ENCODE measurements at places on chromosomes 16 and 17.

GRCh38 chr17:34249478-34249877 lies 5.6 kb upstream of the CCL2 start:
- no peak for DNase-seq

DNA sequence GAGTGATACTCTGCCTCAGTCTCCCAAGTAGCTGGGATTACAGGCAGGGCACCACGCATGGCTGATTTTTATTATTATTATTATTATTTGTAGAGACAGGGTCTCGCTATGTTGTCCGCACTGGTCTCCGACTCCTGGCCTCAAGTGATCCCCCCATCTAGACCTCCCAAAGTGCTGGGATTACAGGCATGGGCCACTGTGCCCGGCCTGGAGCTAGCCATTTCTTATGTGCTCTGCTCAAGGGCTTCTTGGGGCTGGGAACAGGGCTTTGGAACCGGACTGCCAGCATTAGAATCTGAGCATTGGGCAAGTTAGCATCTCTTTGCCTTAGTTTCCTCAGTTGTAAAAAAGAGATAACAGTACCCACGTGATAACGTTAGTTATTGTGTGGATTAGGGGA lies 111.3 kb downstream of the C16orf78 start:
- DNase-seq, result no peak

DNA sequence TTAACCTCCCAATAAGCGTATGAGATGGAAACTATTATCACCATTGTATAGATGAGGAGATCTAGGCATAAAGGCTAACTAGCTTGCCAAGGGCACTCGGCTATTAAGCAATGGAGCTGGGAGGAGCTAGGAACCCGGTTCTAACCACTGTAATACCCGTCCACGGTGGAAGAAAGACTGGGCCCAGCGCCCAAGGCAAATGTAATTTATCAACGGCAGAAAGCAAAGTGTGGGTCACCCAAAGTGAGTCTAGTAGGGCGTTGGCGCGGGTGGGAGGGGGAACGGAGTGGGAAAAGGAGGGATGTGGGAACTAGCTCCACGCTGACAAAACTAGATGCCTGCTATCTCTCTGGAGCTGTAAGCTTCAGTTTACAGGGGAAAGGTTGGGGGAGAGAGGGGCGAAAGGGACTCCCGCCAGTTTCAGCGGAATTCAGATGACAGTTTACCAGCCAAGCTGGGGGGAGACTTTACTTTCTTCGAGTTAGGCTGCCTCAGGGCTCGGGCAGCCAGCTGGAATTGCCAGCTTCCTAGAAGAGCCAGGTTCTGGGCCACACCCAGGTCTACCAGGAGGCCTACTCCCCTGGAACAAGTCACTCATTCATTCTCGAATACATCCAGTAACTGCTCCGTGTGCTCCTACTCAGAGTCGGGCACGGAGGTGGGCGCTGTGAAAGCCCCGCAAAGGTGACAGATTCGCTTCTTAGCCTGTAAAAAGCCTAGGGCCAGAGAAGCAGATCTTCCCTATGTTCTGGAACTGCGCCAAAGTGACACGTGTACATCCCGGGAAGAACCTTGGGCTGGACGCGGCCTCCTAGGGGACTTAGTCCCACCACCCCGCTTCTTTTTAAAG lies 837 bp downstream of the LRRC59 start:
- peak; percentile 66 for DNase-seq

- no peak for DNase-seq
Observed at GRCh38 chr17:58324409-58325288, 3.9 kb downstream of the TSPOAP1 start.

DNA sequence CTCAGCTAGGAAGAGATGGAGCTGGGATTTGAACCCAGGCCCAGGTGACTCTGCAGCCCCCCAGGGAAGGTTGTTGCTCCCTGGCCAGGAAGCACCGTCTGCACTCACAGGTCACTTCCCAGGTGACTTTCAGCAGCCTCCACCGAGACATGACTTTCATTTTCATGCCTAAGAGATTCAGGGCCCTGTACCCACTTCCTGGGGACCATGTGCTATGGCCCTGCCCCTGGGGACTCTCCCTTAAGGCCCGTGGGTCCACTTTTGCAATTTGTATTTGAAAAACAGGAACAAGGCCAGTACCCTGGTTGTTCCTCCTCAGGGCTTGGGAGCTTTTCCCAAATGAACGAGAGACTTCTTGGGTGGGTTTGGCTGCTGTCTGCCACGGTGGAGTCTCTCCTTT lies 191.0 kb downstream of the IRF8 start:
- no peak for DNase-seq

GRCh38 chr17:57471868-57472368 lies 215.6 kb downstream of the MSI2 start:
- DNase-seq, result no peak

GRCh38 chr16:58733248-58733670 lies 857 bp downstream of the GOT2 start:
- no peak for DNase-seq

- DNase-seq, result no peak
Observed at GRCh38 chr16:20830372-20830771, 24.0 kb downstream of the REXO5 start.

DNA sequence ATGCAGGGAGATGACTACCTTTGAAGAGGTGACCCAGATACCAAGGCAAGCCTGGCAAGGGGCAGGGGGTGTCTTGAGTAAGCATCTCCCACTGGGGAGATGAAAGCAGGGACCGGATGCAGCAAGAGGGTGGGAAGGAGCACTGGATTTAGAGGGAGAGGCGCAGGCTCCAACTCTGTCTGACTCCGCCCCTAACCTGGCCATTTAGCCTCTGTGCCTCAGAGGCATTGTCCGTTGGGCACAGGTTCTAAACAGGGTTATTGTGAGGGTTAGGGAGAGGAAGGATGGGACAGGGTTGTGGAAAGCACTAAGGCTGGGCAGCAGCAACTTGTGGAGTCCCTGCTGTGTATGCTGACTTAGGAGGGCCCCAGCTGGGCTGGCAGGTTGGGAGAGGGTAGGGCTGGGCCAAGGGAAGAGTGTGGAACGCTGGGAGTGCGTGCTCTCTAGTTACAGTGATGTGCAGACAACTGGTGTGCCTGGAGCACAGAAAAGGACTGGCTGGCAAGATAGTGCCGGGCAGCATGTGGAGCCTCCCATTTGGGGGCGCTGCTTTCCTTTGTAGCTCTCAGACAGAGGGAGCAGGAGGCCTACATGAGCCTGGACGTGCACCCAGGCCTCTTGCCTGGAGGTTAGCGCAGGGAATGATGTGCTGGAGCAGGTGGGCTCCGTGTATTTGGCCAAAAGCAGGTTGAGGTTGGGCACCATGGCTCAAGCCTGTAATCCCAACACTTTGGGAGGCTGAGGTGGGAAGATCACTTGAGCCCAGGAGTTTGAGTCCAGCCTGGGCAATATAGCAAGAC lies 26.2 kb downstream of the TBX2 start:
- DNase-seq, result no peak

DNA sequence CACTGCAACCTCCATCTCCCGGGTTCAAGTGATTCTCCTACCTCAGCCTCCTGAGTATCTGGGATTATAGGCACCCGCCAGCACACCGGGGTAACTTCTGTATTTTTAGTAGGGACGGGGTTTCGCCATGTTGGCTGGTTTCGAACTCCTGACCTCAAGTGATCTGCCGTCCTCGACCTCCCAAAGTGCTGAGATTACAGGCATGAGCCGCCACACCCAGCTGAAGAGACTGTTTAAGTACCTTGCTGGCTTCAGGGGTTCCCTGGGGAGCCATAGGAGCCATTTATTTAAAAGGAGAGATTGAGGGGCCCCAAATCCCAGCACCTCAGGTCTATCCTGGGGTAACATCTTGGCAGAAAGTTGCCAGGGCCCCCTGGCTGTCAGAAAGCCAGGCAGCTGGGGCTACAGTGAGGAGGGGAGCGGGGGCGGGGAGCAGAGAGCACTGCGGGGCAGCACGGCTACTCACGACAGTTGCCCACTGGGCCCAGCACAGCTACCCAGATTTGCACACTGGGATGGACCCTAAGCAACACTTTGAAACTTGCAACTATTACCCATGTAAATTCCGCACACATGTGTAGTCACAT lies 1.6 kb downstream of the SNAI3 start:
- DNase-seq, result no peak

- no peak for DNase-seq
Observed at GRCh38 chr16:399340-400019, 2.2 kb upstream of the DECR2 start.

GRCh38 chr17:47324224-47325020 lies 667 bp downstream of the EFCAB13 start:
- peak; percentile 86 for DNase-seq

GRCh38 chr17:46949291-46950174 lies 26.6 kb downstream of the GOSR2 start:
- DNase-seq, result no peak

DNA sequence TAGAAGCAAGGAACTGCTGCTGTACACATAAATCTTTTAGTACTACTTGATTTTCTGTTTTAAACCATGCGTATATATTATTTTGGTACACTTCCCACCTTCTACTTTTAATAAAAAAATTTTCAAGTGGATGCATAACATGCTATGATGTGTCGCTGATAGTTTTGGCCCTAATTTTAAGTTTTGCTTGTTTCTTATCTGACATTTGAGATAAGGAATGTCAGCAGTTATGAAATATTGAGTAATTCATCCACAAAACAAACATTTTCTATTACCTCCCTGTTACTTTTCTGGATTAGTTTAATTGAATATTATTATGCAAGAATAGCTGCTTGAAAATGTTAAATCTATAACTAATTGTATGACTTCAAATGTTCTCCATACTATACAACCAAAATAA lies 35.8 kb downstream of the N4BP1 start:
- no peak for DNase-seq

- no peak for DNase-seq
Observed at GRCh38 chr16:75687361-75687760, 10.6 kb upstream of the CPHXL2 start.

- no peak for DNase-seq
Observed at GRCh38 chr16:13529193-13529982, 390.6 kb upstream of the ERCC4 start.

DNA sequence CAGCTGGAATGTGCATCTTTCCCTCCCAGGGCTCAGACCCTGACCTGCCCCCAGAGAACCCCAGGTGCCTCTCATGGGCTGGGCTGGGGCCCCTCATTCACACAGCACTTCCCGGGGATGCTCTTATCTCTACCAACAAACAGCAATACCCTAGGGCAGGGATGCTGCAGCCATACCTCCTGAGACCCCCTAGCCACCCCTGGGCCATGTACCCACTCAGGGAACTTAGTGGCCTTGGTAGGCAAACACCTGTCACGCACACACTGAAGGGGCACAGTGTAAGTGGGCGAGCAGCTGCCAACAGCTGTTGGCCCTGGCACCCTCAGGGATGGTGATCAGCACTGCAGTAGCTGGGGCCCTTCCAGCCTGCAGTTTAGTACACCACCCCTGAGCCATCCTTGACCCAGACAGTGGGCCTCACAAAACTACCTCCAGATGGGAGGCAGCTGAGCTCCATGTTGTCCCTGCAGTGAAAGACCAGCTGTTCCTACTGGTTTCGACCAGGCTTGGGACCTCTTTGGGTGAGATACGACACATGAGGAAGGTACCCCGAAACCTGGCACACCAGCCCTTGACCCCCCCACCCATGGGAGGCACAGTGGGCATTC lies 1723.6 kb downstream of the TP53TG3F start:
- no peak for DNase-seq

- no peak for DNase-seq
Observed at GRCh38 chr16:24953306-24953705, 61.9 kb downstream of the ARHGAP17 start.

DNA sequence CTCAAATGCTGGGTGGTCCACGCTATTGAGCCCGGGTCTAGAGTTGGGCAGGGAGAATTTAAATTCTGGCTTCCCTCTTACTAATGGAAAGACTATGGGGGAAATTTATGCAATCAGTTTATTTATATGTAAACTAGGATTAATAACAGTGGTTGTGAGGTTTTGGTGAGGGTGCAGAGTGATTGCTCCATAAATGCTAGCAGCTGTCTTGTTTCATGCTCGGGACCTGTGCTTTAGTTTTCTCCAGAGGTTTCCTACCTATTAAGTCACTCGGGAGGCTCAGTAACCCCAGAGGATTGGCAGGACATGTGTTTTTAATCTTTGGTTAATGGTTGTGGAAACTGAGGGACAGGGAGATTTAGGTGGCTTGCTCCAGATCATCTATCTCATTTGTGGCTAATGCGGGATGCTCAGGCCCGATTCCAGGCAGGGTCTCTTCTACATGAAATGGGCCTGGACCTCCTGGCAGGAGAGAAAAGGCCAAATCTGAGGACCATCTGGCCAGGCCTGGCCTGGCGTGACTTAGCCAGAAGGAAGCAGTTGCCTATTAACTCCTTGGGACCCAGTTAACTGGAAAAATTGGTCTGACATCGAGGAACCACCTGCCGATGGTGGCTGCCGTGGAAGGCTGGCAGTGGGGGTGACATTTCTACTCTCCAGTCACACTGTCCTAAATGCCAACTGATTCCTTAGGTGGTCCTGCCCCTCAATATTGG lies 2.1 kb downstream of the PRCD start:
- no peak for DNase-seq

DNA sequence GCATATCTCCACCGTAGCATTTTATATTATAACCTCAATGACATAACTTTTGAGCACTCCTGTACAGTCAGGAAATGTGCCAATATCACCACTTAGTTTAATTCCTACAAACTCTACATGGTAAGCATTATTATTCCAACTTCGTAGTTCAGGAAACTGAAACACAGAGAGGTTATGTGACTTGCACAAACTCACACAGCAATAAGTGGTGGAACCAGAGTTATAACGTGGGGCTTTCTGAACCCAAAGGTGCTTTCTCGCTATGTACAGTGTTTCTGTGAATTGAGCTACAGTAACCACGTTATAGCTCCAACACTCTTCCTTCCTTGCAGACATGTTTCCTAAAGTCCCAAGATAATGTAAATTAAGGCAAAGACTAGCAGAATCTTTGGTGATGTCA lies 330.2 kb downstream of the GRIN2A start:
- DNase-seq, result no peak

GRCh38 chr16:68644296-68644695 lies 814 bp upstream of the CDH3 start:
- no peak for DNase-seq

- DNase-seq, result no peak
Observed at GRCh38 chr16:80899809-80900592, 95.6 kb upstream of the CDYL2 start.

- DNase-seq, result no peak
Observed at GRCh38 chr16:14095883-14096551, 24.9 kb downstream of the MRTFB start.

DNA sequence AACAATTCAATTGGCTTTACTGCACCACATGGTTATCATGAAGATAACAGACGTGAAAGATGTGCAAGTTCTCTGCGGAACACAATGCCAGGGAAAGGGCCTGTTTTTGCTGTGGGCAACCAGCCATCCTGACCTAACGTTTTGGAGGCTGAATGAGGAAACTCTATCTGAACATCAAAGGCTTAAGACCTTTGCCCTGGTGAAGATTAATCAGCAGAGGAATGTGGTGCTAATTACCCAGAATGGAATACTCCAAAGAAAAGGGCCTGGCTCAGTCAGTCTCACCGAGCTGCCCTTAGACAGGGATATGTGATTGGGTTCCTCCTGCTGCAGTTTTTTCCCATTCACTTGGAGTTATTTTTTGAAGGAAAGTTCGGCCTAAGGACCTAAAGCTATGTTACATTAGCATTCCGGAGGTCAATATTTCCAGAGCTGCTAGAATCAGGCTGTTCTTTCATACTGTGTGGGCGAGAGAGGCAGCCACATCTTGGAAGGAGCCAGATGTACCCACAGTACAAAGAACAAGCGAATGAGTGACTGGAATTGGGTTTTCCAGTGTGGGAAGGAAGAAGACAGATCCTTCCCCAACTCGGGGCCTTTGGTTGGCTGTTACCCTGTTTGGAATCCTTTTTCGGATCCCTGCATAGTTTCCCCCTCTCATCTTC lies 15.5 kb downstream of the ASIC2 start:
- no peak for DNase-seq
